ENCODE measurements at places on chromosomes 3 and 15.

GRCh38 chr15:52653431-52653964 is 25.7 kb downstream of the ATOSA start:
- no peak for DNase-seq

DNA sequence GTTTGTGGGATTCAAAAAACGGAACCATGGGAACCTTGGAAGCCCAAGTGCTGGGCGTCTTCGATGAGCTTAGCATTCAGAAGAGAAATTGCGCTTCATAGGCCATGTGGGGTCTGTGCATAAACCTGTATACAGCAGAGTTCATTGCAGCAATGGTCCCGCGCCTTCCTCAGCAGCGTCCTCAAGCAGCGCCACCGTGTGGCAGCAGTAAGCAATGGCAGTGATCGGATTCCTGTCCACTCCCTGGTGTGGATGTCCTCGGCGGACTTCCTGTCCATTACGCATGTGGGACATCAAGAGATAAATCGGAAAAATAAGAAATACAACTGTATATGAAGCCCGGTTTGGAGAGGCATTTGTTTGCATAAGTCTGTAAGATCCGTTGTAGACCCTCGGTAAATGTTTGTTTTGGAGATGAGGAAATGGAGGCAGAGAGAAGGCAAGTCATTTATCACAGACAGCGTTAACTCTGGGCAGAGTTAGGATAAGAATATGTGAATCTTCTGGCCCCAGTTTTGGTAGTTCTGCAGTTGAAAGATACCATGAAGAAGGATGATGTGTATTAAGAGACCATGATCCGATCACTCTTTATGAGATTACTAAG is 57.7 kb downstream of the CNTN4 start:
- DNase-seq = no peak

- DNase-seq = no peak
These were observed 255.6 kb upstream of the ZNF717 start for GRCh38 chr3:76040946-76041345.

GRCh38 chr3:180467177-180467576 is 134.8 kb upstream of the TTC14 start:
- no peak for DNase-seq

- DNase-seq = no peak
These were observed 168.3 kb downstream of the SLCO3A1 start for GRCh38 chr15:92021792-92022191.

- DNase-seq = no peak
These were observed 40.4 kb upstream of the SLC41A3 start for GRCh38 chr3:126124148-126124868.

- DNase-seq = no peak
These were observed 66.6 kb downstream of the SUCLG2 start for GRCh38 chr3:67587811-67588210.

DNA sequence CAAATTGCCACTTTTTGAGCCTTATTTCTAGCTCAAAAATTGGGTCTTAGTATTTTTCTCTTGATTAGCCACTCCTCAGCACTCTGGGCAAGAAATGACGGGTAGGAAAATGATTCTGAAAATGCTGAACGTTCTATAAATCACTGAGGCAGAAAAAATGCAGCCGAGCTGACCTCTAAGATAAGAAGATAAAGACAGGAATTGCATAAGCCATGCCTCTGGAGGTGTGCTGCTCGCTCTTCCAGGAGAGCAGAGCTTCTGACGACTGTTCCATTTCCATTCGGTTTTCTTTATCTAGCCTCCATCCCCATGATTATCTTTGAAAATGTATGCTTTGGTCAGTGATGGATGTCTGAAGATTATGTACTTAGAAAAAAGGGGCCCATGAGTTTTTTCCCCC is 558.8 kb upstream of the ADAMTS9 start:
- no peak for DNase-seq

DNA sequence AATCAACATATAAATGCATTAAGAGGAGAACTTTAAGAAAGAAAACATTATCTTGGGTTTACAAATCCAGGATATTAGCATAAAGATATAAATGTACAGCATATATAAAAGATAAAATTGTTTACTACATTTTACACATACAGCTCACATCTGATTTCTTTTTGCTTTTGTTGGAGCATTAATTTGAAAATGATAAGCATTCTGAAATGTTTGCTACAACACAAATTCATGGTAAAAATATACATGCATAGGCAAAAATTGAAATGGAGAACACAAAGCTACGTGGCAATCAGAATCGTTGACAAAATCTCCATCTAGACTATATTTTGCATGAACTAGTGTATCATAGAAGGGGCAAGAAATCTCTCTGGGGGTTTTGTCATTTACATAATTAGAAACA is 159.1 kb downstream of the TIGIT start:
- DNase-seq = no peak

- DNase-seq = no peak
These were observed 201.1 kb downstream of the MAGI1 start for GRCh38 chr3:65837604-65838003.

DNA sequence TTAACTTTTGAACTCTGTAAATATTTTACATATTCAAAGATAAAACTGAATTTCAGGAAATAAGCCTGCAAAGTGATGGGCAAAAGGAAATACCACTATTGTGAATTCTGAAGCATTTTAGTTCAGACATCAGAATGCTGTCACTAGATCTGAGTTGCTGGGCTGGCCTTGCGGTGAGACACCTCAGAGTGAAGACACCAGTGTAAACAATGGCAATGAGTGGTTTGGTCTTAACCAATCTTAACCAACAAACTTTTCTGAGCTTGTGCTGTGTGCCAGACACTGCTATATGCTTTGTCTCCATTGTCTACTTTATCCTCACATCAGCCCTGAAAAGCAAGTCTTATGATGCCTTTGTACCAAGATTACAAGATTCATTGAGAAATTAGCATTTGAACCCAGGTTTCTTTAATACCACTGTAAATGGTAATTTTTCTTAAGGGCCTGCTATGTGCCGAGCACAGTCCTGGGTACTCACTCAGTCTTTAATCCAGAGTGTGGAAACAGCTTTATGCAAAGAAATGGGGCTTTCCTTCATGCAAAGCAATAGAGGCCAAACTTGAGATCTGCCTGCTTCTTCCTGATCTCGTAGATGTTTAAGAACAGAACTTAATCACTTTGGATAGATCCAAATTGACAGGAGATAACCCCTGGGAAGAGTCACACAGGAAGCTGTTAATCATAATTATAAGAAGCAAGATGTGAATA is 55.0 kb downstream of the TMEM39A start:
- DNase-seq = no peak

GRCh38 chr3:99322551-99322950 is 315.8 kb upstream of the COL8A1 start:
- no peak for DNase-seq

- DNase-seq = no peak
These were observed 217.7 kb downstream of the ABHD5 start for GRCh38 chr3:43908456-43908855.

DNA sequence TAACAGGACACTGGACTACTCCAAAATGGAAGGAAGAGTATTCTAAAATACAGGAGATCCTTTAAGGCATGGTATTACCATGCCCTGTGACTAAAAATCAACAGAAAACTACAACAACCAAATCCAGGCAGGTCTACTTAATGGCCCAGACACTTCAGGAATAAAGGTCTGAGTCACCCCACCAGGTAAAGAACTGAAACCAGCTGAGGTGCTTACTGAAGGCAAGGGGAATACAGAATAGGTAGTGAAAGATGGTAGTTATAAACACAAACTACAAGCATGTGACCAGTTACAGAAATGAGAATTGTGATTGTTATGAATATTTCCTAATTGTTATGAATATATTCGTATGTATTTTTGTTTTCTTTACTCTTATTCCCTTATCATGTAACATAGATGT is 13.4 kb downstream of the IFT57 start:
- DNase-seq = no peak

DNA sequence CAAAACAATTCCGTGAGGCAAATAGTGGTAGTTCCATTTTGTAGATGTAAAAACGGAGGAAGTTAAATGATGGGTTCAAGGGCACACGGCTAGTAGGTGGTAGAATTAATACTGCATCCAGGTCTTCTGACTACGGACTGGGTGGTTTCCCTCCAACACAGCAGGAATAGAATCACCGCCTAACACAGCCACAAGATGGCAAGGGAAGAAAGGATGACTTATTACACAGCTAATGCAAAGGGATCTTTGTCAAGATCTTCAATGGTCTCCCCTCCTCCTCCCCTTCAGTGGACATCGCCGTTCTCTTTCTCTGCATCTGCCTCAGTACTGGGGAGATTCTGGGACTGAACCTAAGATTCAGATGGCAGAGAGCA is 524 bp upstream of the TOPBP1 start:
- no peak for DNase-seq

GRCh38 chr15:38996111-38996631 is 431.6 kb upstream of the RASGRP1 start:
- DNase-seq = no peak

GRCh38 chr3:53739966-53740365 is 106.3 kb downstream of the CHDH start:
- no peak for DNase-seq

- DNase-seq = no peak
These were observed 32.2 kb upstream of the FAM174B start for GRCh38 chr15:92687746-92688145.

DNA sequence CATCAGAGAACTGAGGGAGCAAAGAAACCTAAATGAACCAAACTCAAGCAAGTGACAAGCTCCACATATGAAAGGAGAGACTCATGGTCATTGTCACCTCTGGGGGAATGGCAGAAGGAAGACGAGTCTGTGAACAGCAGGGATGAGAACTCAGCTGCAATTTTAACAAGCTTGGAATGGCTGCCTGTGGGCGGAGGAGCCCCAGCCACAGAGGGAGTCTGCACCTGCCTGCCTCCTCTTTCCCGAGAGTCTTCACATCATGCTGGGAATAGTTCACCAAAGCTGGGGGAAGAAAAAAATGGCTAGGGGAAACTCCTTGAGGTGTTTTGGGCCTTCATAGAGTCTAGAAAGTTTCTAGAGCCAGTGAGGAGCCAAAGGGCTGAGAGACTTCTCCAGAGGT is 21.3 kb upstream of the BHLHE40 start:
- no peak for DNase-seq

GRCh38 chr15:82647045-82647834 is at the start of gene CPEB1:
Gene CPEB1, minus strand, starts transcription at chr15:82647363. Its CDS starts 18,904 bp downstream, at chr15:82628459.
- DNase-seq = peak; percentile 89

DNA sequence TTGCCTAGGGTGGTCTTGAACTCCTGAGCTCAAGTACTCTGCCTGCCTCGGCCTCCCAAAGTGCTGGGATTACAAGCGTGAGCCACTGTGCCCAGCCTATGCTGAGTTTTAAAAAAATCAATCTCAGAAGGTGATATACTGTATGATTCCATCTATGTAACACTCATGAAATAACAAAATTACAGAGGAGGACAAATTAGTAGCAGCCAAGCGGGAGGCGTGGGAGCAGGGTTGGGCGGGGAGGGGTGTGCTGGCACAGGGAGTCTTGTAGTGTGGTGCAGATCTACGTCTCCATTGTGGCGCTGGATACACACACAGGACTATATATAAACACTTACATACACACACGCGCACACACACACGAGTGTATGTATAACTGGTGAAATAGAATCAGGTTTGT is 80.6 kb upstream of the LINGO1 start:
- no peak for DNase-seq

DNA sequence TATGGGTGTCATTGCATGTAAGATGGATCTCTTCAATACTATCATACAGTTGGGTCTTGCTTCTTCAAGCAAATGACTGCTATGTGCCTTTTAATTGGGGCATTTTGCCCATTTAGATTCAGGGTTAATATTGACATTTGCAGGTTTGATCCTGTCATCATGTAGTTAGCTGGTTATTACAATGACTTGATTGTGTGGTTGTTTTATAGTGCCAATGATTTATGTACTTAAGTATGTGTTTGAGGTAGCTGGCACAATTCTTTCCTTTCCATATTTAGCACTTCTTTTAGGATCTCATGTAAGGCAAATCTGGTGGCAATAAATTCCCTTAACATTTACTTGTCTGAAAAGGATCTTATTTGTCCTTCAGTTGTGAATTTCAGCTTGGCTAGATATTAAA is 267.5 kb downstream of the VGLL3 start:
- DNase-seq = no peak

DNA sequence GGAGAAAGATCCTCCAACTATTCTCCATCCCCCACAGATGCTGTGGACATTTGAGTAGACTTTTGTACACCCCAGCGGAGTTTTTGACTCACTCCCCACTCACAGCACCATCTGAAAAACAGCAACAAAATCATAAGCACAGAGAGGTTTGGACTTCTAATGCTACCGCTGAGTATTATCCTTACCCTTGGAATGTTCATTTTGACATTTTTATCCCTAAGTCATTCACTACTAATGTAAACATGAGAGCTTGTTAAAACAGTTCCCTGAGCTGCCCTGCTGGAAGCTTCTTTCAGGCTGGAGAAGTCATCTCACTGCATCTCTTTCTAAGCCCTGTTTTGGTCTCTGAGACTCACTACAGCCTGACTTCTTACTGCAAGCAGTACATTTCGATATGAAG is 1045.9 kb downstream of the MCTP2 start:
- no peak for DNase-seq

- DNase-seq = no peak
These were observed 5.9 kb upstream of the GRAMD2A start for GRCh38 chr15:72203507-72203837.

- DNase-seq = no peak
These were observed 32.8 kb upstream of the STRIT1 start for GRCh38 chr3:155326244-155326643.

GRCh38 chr15:77119446-77119845 is 48.5 kb upstream of the TSPAN3 start:
- DNase-seq = no peak

DNA sequence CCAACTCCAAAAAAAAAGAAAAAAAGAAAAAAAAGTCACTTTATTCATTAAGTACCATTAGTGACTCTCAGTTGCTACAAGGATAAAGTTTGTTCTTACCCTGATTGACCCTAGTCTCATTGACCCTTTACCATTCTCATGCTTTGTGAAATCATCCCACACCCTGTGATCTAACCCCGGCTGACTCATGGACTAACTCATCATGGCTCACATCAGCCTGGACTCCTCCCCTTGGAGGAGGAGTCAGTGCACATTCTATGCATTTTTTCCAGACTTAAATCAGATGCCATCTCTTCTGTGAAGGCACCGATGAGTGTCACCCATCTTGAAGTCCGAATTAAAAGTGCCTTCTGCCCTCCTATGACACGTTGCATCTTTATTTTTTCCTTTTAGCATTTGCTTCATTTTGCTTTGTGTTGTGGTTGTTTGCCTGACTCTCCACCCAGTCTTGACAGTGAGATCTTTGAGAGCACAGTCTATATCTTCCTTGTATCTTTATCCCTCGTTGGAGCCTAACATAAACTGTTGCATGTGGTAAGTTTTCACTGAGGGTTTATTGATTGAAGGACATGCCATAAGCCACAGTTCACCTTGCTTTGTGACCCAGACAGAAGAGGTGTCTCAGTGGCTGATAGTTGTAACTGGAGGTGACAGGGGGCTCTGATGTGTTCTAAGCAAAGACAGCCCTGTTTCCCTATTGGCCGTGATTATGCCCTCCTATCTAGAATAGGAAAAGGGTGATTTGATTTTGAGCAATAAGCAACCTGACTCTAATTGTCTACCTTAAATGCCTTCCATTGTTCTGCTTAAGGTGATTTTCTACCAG is 72.1 kb downstream of the IL1RAP start:
- DNase-seq = no peak

GRCh38 chr3:114384558-114384903 is 90.7 kb downstream of the TIGIT start:
- DNase-seq = no peak

- no peak for DNase-seq
These were observed 30.3 kb downstream of the FGF12 start for GRCh38 chr3:192696943-192697587.

Measured in D721Med (cell line).